Progenitor cell of endocrine pancreas (in vitro differentiated cells): ENCODE measurements at places on chromosomes 16 and 17. TPM values are rescaled to one million over a fixed set of nuclear protein-coding genes. Genes with fewer than 3 reads are reported as not detected.

The NKIRAS2 gene
- 44.8 and 48.1 TPM in 2 replicates for total RNA-seq

The DNAI2 gene
- not detected in 2 replicates for total RNA-seq

The IRX3 gene
- total RNA-seq = 4.1 and 4.5 TPM in 2 replicates

The SNN gene
- 80.6 and 80.9 TPM in 2 replicates for total RNA-seq

The PRDM7 gene
- total RNA-seq = not detected in 2 replicates

The MYH8 gene
- not detected in 2 replicates for total RNA-seq
